ENCODE measurements at places on chromosomes 7 and 10.

- no peak for DNase-seq
These were observed 5.0 kb upstream of the STEAP4 start for GRCh38 chr7:88311675-88312036.

DNA sequence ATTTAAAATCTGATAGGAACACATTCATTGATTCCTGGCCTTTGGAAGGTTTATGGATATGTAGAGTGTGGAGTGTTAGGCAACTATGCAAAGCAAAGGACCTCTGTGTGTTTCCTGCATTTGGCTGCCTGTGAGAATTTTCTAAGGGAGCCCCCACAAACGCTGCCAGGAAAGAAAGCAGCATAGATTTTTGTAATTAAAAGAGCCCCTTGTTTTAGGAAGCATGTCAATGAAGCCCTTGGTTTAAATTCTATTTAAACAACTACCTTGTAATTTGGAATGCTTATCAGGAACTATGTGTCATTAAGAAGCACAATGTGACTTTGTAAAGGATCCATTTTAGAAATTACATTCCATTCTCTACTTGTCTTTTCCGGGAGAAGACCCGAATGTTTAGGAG, 742.5 kb downstream of the NXPH1 start:
- no peak for DNase-seq

DNA sequence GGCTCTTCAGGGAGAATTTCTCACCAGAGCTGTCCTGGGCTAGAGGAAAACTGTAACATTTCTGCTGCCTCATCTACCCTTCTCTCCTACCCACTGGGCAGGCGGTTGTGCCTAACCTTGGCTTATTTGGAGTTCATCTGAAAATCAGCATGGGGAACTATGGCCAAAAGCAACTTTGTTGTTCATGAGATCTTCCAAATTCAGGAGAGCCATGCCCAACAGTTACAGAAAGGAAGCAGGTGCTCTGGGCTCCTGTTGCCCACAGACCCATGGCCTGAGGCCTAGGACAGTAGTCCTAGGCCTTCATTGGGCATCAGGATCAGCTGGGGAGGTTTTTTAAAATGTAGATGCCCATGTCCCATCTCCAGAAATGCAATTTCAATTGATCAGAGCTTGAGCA, 85.2 kb downstream of the GRID1 start:
- DNase-seq, result no peak

- peak; percentile 34 for DNase-seq
These were observed 162.6 kb upstream of the GDF10 start for GRCh38 chr10:47137311-47137851.

DNA sequence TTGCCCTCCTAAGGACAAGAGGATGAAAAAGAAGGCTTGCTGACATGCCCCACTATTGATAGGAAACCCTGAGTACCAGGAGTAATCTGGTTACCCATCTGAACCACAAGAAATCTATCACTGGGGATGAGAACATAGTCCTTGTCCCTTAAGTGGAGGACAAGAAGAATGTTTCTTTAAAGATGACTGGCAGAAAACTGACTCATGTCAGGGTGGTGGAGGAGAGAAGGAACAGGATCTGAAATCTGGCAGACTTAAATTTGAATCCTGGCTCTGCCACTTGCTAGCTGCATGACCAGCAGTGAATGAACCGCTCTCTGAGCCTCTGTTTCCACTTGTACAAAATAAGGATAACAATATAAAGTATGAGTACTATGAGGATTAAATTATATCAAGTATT, 38.9 kb upstream of the XPNPEP1 start:
- DNase-seq, result no peak

- DNase-seq, result peak; percentile 39
These were observed 252.6 kb downstream of the CELF2 start for GRCh38 chr10:11270135-11270857.

- peak; percentile 28 for DNase-seq
These were observed 3.2 kb upstream of the IFIT1 start for GRCh38 chr10:89389254-89389653.

DNA sequence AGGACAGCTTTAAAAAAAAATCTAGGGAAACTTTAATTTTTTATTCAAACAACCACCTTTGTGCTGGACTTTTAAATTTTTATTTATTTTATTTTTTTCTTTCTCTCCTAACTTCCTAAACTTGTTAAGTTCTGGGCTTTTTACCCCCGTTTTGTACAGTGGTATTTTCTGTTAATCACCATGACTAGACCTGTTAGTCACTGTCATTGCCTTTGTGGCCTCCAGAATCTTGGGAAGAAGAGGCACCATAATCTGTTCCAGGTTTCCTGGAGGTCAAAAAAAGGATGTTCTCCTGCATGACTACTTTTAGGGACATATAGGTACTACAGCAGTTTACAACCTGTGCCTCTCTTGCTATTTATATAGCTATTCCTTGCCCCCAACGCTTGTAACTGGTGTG, 31.1 kb upstream of the DDX50 start:
- DNase-seq, result no peak

GRCh38 chr10:12633776-12634620, 284.7 kb downstream of the CAMK1D start:
- no peak for DNase-seq

DNA sequence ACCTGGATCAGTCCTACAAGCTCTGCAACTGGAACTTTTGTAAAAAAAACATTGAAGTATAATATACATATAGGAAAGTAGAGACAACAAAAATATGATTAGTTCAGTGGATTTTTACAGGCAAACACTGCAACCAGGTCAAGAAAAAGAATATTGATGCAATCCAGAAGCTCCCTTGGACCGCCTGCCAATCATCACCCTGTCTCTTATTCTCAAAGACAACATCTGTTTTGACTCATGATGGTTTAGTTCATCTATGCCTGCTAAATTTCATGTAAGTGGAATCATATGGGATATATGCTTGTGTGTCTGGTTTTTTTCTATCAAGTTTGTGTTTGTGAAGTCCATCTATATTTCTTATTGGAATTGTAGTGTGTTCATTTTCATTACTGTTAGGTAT, 7.7 kb upstream of the HYCC1 start:
- DNase-seq, result no peak

- DNase-seq, result no peak
These were observed 64.0 kb downstream of the LRRC4 start for GRCh38 chr7:127967281-127967680.

GRCh38 chr10:125331056-125331455, 170.7 kb upstream of the CTBP2 start:
- DNase-seq, result no peak

- DNase-seq, result peak; percentile 36
These were observed 236.6 kb upstream of the MKLN1 start for GRCh38 chr7:131090886-131091692.

- no peak for DNase-seq
These were observed 34.6 kb downstream of the UBN2 start for GRCh38 chr7:139265673-139266072.

- DNase-seq, result peak; percentile 81
These were observed 86.7 kb upstream of the IKZF1 start for GRCh38 chr7:50217821-50218281.

DNA sequence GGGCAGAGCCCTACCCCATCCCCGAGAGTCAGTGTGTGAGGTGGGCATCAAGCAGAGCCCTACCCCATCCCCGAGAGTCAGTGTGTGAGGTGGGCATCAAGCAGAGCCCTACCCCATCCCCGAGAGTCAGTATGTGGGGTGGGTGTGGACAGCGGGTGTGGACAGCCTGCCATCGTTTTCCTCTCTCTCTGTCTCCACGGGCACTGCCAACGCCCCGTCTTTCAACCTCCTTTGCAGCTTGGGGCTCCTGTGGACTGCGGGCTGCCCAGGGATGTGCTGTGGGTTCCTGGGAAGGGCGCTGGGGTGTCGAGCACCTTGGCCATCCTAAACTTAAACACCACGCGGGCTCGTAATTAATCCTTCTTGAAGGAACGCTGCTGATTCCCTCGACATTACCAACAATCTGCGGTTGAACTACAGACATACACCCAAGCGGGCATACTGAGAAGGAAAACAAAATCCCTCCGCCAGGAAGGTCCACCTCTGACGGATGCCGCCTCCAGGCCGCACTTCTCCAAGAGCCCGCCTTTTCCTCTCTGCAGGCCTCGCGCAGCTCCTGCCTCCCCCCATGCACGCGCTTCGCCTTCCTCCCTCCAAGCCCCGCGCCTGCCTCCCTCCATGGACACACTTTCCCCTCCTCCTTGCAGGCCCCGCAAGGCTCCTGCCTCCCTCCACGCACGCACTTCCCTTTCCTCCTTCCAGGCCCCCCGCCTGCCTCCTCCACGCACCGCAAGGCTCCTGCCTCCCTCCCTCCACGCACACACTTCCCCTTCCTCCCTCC, 65.1 kb downstream of the ADARB2 start:
- no peak for DNase-seq

GRCh38 chr7:4483851-4484250, 198.2 kb upstream of the FOXK1 start:
- DNase-seq, result no peak

GRCh38 chr10:130498934-130499333, 362.7 kb downstream of the GLRX3 start:
- DNase-seq, result no peak

- peak; percentile 47 for DNase-seq
These were observed 9.0 kb downstream of the PIK3CG start for GRCh38 chr7:106874076-106874475.

DNA sequence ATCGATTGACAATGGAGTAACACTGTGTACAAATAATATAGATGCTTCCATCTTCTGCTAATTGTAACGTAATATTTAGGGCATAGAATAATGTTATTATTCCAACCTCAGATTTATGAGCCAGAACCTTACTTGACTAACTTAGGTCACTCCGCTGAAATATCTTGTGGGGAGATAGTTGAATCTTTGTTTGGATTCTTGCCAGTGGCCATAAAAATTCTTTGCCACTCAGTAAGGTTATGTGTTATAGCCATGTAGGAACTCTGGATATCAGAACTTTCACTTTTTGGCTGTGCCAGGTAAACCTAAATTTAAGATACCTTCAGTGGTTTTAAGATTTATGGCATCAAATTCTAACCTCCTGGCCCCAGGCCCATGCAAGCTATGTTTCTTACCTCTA, 197.6 kb downstream of the WDR11 start:
- DNase-seq, result no peak

DNA sequence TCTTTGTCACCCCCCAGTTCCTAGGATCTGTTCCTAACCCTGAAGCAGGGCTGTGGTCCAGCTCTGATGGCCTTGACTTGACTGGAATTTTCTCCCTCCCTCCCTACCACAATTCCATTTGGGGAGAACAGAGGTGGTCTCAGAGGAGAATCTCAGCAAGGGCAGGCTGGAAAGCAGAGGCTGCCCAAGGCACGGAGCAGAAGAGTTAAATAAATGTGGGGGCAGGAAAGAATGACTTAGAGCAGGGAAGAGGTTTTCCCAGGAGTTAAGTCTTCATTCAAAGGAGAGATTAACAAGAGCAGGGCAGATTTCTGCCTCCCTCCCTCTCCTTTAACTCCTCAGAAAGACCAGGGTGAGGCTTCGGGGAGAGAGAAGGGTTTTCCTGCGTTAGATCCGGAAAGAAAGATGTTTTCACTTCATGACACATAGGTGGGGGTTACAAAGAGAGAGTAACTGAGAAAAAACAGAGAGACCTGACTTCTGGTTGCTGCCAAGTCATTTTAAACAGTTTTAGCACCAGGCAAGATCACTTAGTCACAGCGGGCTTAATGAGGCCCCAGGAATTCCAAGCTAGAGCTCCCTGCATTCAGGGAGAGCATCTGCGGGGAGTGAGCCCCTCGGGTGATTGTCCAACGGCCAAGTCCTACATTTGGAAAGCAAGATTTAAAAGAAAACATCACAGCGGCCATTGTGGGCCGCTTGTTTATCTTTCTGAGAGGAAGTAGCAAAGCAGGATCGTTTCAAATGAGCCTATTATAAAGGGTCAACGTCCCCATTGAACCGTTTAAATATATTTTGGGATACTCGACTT, 78.7 kb downstream of the ARHGAP22 start:
- DNase-seq, result no peak

DNA sequence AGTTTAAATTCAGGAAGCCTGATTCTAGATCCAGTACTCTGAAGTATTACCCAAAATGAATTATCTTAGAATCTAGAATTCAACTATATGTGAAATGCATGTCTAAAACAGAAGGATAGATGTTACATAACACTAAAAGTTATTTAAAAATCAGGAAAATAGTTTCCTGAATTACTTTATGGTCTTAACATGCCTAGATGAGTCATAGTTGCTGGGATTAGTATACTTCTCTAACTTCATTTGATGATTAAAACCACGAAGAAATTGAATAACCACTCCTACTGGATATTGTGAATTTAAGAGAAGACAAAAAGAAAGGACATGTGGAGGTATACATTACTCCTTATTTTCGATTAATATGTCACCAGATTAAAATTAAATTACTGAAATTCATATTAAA, 65.5 kb downstream of the ATAD1 start:
- no peak for DNase-seq

GRCh38 chr7:78636727-78637126, 816.7 kb downstream of the MAGI2 start:
- no peak for DNase-seq

DNA sequence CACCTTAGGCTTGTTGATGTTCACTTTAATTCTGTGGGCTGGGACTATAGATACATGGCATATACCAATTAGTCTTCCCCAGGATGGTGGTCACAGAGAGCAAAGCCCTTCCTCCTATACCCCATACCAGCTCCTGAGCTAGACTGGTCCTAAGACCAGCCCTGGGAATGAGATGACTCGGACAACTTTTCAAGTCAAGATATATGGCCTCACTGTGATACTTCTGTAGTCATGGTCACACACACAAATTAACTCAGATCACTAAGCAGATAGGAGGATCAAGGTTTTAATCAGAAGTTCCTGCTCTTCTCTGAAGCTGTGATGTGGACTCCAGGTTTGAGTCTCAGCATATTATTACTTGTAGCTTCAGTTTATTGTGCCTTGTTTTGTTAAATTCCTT, 53.1 kb downstream of the SLK start:
- DNase-seq, result no peak

- DNase-seq, result no peak
These were observed 95.1 kb downstream of the ITGA8 start for GRCh38 chr10:15624401-15625196.

GRCh38 chr7:133315332-133316040, 62.6 kb downstream of the EXOC4 start:
- no peak for DNase-seq
